ENCODE measurements at places on chromosomes 13 and 19.

DNA sequence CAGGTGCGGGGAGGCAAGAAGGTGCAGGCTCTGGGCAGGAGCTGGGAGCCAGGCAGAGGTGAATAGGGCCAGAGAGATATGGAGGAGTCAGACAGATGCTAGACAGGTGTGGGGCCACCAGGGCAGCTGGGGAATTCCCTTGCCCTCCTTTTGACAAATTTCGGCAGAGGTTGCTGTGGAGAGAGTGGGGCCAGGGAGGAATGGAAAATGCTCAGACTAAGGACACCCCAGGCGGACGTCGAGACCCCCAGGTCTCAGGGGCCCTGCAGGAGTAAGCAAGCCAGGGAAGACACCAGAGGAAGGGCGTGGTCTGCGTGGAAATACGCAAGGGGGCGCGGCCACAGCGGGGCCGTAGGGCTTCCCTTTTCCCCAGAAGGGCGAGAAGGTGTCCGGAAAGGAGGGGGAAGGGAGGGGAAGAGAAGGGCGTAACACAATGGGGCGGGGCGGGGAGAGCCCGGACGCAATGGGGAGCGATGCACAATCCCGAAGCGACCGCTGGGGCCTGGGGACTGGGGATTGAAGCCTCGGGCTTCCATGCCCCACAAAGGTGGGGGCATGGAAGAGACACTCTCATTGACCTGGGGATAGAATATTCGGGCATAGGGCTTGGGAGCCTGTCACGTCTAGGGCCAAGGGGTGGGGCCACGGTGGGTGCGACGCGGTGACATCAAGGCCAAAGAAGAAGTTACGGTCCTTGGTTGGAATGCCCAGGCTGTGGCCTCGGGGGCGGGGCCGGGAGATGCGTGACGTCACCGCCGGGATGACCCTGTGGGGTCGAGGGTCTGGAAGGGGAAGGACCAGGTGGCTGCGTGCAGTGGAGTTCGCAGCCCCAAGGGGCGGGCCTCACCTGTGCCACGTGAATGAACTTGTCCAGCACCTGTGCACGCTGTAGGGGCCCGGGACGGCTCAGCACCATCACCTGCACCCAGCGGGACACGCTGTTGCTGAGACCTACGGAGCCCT, 8.2 kb downstream of the RASGRP4 start:
- peak; percentile 78 for DNase-seq

DNA sequence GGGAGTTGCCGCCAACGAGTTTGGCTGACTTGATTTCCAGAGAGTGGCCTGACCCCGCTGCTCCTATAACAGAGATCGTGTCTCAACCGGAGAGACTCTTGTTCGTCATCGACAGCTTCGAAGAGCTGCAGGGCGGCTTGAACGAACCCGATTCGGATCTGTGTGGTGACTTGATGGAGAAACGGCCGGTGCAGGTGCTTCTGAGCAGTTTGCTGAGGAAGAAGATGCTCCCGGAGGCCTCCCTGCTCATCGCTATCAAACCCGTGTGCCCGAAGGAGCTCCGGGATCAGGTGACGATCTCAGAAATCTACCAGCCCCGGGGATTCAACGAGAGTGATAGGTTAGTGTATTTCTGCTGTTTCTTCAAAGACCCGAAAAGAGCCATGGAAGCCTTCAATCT, 21.6 kb downstream of the NLRP4 start:
- DNase-seq: no peak

GRCh38 chr13:33697926-33698325, 120.0 kb upstream of the RFC3 start:
- DNase-seq: no peak

DNA sequence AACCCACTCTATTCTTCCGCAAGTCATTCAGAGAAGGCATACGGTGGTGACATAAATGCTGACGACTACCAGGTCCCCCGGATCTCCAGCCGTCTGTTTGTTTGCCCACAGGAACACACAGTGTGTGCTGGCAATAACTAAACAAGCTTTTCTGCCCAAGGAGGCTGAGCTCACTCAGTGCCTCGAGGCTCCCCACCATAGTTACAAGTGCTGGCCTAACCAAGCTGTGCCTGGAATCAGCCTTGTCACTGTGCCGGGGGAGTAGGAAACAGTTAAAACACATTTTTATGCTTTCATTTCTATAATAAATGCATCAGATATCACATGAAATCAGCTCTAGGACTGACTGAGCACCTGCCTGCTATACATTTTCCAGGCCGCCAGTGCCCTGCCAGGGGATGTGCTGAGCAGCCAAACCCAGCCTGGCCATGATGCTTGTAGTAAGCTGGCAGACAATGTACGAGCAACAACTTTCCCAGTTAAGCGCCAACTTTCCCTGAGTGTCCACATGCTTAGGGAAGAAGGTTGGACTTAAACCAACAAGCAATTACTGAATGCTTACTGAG, 28.1 kb downstream of the BRD4 start:
- DNase-seq: peak; percentile 72

Measured in left ventricle myocardium superior (tissue), 1 donor.